ENCODE measurements at places on chromosomes 11 and 22. TPM values are rescaled to one million over a fixed set of nuclear protein-coding genes. Genes with fewer than 3 reads are reported as not detected.
A peak's percentile ranks its signal among the peaks of the same experiment; 100 is the strongest.

GRCh38 chr11:112608509-112608908 is 347.8 kb upstream of the PLET1 start:
- no peak for DNase-seq

DNA sequence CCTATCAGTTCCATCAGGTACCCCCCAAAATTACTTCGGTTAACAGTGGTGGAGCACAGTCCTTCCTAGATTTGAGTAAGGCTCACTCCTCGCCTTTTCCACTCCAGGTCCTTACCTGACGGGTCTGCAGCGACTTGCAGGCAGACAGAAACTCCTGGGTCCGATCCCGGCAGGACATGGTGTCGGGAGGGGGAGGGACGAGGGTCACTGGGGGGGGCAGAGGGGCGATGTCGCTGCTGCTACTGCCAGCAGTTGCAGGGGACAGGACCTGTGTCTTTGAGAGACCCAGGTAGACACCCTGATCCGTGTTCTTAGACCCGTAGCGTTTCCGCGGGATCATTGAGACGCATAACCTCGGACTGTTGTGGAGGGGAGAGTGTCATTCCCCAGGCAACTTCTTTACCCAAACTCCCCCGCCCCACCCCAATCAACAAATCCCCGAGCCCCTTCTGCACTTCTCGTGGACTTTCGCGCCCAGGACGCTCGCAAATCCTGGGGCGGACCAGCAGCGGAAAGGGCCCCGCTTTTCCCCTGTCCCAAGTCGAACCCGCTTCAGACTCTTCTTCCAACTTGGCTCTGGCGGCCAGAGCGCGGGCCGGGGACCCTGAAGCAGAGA is 839 bp downstream of the STX5 start:
- DNase-seq, result no peak

The C11orf16 gene
- not detected for total RNA-seq

DNA sequence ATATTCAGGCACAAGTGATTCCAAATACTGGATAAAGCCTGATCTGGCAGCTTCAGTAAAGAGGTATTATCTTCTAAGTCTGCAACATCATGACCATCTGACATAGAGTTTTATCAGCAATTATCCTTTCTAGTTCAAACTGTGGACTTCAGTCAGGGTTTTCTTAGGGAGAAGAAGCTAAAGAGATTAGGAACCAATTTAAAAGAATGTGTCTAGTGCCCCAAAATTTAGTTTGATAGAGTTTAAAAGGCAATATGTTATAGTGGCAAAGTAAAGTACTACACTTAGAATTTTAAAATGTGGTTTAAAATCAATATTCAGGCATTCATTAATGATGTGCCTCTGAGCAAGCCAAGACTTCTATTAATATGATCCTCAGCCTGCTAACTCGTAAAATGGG is 5.4 kb downstream of the PAK1 start:
- no peak for DNase-seq

DNA sequence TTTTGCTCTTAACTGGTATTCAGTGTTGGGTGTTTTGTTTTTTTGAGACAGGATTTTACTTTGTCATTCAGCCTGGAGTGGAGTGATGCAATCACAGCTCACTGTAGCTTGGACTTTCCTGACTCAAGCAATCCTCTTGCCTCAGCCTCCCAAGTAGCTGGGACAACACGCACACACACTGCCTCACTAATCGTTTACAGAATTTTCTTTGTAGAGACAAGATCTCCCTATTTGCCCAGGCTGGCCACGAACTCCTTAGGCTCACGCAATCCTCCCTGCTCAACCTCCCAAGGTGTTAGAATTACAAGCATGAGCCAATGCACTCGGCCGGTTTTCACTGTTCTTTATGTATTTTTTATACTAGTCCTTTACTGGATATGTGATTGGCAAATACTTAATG is 51.0 kb upstream of the IGLL5 start:
- DNase-seq, result no peak

DNA sequence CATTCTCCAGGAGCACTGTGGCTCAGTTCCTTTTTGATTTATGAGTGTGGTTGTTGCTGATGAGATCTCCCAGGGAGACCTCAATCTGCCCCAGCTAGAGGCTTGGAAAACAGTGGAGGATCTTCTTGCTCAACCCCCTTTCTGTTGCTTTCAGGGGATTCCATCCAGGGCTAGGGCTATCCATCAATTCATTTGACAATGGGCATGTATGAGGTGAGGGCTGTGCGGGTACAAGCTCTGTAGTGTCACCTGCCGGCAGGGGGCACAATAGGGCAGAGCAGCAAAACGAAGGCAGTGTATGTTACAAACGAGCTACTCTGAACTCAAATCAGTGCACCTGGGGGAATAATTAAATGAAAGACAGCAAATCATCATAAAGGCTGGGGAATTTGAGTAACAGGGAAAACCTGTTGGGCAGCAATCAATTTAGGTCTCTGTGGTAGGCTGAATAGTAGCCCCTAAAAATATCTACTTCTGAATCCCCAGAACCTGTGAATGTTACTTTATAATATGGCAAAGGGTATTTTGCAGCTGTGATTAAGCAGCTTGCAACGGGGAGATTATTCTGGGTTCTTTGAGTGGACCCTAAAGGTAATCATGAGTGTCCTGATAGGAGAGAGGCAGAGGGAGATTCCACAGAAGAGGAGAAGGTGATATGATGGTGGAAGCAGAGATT is 170.3 kb upstream of the ZBED5 start:
- DNase-seq, result peak; percentile 55

DNA sequence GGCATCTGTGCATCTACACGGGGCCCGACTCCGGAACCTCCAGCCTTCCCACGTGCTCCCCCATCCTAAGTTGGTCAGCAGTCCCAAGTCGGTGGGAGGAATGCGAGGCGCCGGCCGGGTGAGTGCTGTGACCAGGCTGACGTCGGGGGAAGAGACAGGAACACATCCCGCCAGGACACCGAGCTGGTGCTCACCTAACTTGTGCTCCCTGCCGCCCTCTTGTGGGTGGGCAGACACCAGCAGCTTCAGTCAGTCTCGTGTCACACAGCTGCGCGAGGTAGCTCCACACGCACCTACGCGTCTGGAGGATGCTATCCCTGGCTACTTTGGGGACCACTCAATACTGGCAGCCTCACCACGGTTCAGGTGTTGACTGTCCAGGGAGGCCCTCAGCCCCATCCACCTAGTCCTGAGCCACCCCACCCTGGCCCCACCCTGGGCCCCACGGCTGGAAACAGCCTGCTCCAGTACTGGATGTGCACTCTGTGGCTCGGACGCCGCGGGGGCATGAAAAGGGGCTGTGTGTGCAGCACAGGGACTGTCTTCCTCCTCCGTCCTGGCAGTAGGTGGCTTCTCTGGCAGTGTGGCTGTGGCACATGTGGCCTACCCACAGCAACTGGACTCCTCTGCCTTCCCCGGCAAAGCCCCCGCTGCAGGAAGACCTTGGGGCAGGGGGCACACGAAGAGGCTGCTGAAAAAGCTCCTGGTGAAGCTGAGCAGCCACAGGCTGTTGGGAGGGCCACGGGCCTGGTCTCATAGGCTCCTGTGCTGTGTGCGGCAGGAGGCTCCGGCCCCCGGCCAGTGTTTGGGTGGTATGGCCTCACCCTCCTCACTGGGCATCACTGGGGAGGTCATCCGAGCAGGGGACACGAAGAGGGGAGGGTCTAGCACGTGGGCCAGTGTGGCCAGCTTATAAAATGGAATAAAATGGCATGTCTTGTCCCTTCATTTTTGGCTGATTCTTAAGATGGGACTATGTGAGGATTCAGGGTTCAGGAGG is 11.2 kb upstream of the BID start:
- DNase-seq, result peak; percentile 44

The C22orf39 gene
- 26.9 TPM for total RNA-seq

DNA sequence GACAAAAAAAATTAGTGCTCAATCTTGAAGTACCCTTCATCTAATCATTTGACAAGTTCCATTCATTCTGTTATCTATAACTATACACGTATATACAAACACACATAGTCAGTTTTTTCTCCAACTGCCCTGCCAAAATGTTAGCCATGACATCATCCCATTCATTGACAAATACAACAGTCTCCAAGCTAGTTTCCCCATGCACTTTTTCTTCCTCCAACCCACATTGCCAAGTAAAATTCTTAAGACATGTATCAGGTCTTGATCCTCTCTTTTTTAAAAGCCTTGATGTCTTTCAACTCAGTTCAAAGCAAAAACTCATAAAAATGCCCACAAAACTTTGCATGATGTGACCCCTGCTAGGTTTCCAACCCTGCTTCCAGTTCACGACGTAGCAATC is 58.1 kb downstream of the DDI1 start:
- no peak for DNase-seq

GRCh38 chr22:23180893-23181720 is 798 bp downstream of the BCR start:
- no peak for DNase-seq

DNA sequence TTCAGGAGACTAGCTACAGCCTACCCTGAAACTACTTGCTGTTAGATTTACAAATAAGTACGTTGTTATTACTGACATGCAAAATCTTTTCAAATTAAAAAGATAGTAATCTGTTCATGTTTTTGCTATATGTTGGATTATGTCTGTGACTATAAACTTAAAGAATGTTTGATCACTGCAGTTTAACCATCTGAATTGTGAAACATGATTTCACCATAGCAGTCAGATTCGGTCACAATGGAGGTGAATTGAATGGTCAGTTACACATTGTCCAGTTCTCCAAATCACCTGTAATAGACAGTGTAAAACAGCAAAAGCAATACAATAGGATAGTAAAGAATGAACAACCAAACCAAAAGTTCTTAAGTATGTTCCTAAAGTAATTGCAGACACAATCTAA is 43.3 kb downstream of the CCDC83 start:
- no peak for DNase-seq

DNA sequence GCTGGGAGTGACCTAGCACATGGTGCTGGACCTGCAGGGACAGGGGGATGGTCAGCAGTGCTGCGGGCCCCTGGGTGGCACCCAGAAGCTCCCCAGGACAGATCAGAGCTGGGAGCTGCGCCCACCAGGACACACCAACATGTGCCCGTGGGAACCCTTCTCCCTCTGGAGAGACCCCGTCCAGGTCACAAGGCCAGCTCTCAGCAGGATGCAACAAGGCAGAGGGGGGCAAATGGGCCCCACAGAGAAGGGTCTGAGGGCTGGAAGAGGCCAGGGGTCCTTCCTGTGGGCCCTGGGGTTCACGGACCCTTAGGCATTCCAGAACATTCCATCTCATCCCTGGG is 6.2 kb downstream of the DUSP8 start:
- no peak for DNase-seq

DNA sequence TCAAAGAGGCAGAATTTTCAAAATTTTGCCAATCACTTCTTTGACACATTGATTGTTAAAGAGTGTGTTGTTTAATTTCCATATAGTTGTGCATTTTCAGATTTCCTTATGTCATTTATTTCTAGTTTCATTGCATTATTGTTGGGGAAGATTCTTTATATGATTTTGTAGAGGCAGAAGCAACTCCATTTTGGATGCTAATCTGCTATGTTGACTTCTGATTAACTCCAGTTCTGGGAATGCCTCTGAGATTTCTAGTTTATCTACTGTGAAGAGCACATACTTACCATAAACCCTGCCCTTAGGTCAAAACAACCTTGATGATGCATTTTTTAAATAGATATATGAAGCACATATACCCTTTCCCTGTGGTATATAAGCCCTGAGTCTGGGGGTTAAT is 29.5 kb upstream of the ZBED5 start:
- DNase-seq, result no peak

The PLA2G3 gene
- total RNA-seq, result not detected

- DNase-seq, result no peak
Observed at GRCh38 chr11:6928916-6929315, 2.7 kb downstream of the ZNF215 start.

DNA sequence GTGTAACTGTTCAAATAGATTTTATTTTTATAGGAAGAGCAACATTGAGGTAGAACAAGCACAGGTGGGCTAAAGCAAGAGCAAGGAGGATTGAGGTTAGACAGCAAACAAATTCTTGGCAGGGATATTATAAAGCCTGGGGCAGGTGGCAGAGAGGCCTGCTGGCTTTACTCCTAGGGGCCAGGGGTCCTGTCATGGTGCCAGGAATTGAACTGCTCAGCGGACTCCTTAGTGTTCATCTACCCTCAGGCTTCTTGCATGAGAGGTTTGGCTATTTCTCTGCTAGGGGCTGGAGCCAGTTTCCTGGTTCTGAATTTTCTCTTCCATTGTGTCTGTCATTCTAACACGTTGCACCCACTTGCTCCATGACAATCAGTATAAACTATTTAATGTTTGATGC is 217.2 kb upstream of the NCAM1 start:
- DNase-seq, result no peak

DNA sequence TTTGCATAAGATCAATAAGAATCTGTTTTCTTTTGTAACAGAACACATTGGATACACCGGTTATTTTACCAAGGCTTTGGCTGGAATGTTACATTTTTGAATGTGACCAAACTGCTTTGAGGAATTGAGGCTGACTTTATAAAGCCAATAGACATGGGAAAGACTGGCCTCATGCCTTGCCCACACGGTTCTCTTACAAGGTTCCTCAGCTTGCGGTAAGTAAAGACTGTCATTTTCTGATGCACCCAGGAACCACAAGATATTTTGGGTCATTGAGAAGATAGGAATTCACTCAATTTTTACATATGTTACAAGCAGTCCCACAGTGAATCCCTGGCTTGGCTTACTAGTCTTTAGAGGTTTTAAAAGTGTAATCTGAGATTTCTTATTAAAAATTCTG is 23.9 kb downstream of the OR10A6 start:
- DNase-seq, result no peak

The PANX2 gene
- total RNA-seq, result 2.4 TPM

The ANO5 gene
- total RNA-seq, result not detected

GRCh38 chr11:71209656-71210055 is 42.7 kb downstream of the SHANK2 start:
- no peak for DNase-seq

DNA sequence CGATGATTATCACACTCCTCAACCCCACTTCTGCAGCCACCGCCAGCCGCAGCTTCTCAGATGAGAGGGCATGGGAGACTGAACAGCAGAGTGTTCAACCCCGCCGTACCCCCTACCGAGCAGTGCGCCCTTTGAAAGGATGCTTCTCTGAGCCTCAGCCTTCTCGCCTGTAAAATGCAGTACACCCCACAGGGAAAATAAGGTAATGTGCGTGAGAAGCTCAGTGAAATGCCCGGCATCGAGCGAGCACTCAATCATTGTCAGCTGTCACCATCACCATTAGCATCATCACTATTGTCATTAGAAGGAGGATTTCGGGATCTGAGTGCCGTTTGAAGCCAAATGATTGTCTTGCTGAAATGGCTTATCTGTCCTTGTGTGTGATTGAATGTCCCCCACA is 13.6 kb downstream of the TRIM29 start:
- no peak for DNase-seq

The DDI1 gene
- not detected for total RNA-seq

- no peak for DNase-seq
Observed at GRCh38 chr11:11756718-11757117, 85.1 kb upstream of the USP47 start.

DNA sequence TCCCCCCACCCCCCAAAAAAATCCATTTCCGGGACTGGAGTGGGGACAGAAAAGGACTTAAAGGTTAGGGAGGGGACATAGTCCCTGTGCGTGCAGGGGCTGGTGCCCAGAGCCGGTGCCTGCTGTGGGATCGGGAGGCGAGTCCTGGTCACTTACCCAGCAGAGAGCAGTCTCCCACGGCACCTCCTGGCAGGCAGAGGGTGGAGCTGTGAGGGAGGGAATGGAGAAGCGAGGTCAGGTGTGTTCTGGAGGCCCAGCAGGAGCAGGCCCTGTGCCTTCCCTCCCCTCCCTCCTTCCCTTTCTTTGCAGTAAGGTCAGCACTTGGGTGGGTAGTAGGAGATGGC is 28.4 kb downstream of the SHANK3 start:
- DNase-seq, result no peak

The FAM181B gene
- total RNA-seq, result not detected

The OR10A2 gene
- total RNA-seq, result not detected

The KRTAP5-7 gene
- total RNA-seq, result 0.21 TPM

All from activated T-helper 2 cell treated with anti-CD3 and anti-CD28 coated beads, Interferon-gamma antibody, Interleukin-2, Interleukin-4, amounts not matched to agents 10 μg/mL and 5 μg/mL and 100 μg/mL, durations not matched to agents 14 hours and 24 hours and 36 hours (primary cell).